LNCaP clone FGC (cell line): ENCODE measurements at places on chromosomes 2 and 18.

- no peak for DNase-seq
Measured at GRCh38 chr2:172119089-172119488, 16.4 kb upstream of the DLX2 start.

- DNase-seq = no peak
Measured at GRCh38 chr2:184067502-184067901, 530.8 kb upstream of the ZNF804A start.

- no peak for DNase-seq
Measured at GRCh38 chr2:221134718-221135117, 437.4 kb downstream of the EPHA4 start.

GRCh38 chr2:202112041-202112440 is 39.0 kb downstream of the KIAA2012 start:
- no peak for DNase-seq

DNA sequence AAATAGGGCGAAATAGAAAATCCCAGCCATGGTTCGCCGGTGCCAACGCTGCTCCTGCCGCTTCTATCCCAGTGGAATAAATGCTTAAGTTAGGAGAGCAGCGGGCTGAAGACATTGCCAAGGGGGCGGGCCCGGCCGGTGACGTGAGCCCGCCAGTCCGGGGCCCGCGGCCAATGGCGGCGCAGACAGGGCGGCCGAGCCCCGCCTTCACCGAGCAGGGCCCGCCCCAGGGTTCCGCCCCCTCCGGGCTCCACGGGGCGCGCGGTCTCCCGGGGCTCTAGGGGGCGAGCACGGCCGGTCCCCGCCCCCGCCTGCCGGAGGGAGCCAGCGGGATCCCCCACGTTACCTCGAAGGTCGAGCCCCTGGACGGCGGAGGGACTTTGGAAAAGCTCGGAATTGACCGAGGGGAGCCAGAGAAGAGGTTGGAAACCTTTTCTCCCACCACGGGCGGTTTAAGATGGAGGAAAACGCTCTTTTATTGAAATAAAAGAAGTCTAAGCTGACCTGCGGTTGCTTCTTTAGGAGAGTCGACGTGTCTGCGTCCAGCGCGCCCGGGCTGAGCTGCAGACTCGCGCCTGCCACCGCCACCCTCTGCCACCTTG is at the start of gene EPHA4:
EPHA4 (minus strand) TSS at position 86 of the 602 bp plus-strand sequence; CDS start at position 30, 56 bp downstream.
- peak; percentile 23 for DNase-seq

DNA sequence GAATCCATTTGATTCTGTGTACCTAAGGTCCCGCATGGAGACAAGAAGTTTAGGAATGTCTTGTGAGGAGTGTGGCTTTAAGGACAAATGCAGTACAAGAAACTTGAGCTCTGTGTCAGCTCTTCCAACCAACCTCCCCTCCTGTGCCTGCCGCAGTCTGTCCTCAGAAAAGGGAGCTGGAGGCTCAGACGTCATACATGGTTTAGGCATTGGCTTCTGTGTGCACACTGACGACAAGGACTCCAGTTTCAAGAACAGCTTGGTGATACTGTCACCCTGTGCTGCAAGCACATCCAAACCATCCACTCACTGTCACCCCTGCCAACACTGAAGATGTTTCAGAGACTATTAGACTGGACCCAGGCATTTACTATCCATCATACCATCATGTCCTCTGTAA is 470.4 kb downstream of the IRS1 start:
- no peak for DNase-seq

GRCh38 chr18:22473366-22473765 is 55.7 kb upstream of the CTAGE1 start:
- no peak for DNase-seq

DNA sequence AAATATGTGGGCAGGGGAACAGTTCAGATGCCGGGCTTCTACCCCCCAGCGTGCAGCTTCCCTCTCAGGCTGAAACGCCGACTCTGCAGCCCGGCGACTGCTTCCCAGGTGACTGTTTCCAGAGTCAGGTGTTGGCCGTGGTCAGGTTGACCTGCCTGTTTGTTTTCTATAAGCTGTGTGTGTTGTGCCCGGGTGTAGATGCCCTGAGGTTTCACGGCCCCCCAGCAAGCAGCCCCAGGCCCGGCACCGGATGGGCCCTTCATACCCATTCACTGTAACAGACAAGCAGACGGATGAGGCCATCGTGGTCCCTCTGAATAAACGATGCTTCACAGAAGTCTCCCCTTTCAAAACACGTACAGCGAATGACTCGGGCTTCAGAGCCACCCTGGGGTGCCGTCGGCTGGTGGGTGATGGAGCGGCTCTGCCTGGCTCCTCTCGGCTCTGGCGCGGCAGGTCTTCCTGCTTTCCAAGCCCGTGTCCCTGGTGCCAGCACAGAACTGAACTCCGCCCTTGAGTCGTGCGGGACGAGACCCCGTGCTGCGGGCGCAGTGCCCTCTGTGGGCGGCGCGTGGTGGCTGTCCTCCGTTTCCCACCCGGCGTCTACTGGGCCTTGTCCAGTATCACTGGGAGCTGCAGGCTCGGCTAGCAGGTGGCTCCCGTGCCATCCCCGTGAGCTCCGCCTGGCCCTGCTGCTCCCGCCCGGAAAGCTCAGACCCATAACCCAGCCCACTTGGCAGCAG is 15.0 kb upstream of the KCNG2 start:
- DNase-seq = no peak

GRCh38 chr2:55087501-55087900 is 37.2 kb upstream of the RTN4 start:
- DNase-seq = no peak

- DNase-seq = no peak
Measured at GRCh38 chr2:144986691-144987090, 466.8 kb upstream of the ZEB2 start.

- peak; percentile 10 for DNase-seq
Measured at GRCh38 chr2:170843656-170844055, 27.0 kb downstream of the GAD1 start.

GRCh38 chr2:112777036-112777435 is 7.3 kb downstream of the IL1A start:
- no peak for DNase-seq

GRCh38 chr2:10559101-10559500 is 111.0 kb upstream of the ODC1 start:
- no peak for DNase-seq

DNA sequence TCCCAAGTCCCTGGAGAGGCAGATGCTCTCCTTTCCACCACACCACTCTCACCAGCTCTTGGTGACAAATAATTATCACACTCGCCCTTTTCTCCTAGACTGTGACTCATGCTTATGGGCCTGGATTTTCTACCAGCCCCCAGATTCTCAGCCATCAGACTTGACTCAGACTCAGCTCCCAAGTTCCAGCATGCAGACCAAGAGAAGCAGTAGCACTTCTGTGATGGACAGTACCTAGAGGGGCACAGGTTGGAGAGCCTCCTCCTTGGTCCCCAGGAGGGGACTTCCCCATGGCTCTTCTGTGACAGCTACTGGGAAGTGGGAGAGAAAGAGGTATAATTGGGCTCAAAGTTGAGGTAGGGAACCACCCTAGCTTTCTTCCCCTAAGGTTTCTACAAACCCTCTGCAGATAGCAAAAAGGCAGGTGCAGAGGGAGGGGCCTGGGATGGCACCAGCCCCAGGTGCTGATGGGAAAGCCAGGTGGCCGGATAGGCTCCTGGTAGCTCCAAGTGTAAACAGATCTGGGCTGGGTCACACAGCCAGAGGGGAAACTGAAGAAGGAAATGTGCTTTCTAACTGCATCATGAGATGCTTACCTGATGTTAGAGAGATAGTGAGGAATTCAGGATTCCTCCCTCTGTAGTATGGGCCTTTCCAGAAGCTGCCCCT is 4.1 kb downstream of the TCF23 start:
- DNase-seq = no peak

DNA sequence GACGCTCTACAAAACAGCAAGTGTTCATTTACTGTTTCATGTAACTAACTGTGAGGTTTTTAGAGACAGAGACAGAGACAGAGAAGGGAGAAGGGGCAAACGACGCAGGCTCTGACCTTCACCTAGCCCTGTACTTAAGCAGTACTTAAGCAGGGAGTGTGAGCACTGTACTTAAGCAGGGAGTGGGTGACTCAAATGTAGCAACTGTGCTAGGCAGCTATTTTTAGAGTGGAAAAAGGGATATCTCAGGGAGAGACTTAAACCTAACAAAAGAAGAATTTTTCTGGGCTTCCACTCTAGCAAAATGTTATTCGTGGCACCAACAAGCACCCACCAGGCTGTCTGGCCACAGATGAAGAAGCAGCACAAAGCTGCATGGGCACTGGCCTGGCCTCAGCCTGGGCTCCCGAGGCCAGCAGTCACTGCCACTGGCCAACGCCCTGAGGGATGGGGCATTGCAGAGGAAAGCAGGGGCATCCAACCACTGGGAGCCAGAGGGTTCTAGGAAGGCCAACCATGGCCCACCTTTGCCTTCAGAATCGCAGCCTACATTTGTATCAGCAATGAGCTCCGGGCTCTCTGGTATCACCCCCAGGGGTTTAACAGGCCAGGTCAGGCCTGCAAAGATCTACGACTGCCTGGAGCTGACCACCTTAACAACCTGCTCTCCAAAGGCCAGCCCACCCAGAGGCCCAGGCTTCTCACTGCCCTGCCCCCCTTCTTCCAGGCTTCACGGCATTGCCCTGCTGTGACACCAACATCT is 154.3 kb downstream of the TTC32 start:
- DNase-seq = no peak

DNA sequence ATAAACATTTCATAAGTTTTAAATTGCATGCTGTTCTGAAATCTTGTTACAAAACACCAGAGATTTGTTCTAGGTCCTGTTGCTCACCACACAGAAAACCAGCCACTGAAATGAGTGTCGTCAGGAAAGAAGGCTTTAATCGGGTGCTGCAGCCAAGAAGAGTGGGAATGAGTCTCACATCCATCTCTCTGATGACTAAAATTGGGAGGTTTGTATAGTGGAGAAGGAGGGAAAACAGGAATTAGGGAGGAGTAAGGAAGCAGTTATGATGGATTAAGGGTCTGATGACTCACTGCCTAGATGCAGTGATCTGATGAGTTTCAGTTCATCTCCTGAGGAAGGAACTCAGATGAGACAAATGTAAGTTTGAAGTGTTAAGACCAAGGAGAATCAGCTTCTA is 42.1 kb upstream of the GPR39 start:
- DNase-seq = no peak
